ENCODE measurements at places on chromosomes 2 and 18.

- no peak for DNase-seq
Observed at GRCh38 chr2:51649366-51649765, 617.4 kb upstream of the NRXN1 start.

GRCh38 chr2:158499383-158499782, 42.6 kb downstream of the PKP4 start:
- DNase-seq = no peak

GRCh38 chr2:30693821-30694281, 113.4 kb downstream of the CAPN13 start:
- DNase-seq = no peak

GRCh38 chr2:64104933-64105332, 39.3 kb downstream of the PELI1 start:
- no peak for DNase-seq

- no peak for DNase-seq
Observed at GRCh38 chr2:215941726-215942125, 71.6 kb downstream of the MREG start.

GRCh38 chr18:13525381-13526029, 200.9 kb downstream of the FAM210A start:
- DNase-seq = no peak

DNA sequence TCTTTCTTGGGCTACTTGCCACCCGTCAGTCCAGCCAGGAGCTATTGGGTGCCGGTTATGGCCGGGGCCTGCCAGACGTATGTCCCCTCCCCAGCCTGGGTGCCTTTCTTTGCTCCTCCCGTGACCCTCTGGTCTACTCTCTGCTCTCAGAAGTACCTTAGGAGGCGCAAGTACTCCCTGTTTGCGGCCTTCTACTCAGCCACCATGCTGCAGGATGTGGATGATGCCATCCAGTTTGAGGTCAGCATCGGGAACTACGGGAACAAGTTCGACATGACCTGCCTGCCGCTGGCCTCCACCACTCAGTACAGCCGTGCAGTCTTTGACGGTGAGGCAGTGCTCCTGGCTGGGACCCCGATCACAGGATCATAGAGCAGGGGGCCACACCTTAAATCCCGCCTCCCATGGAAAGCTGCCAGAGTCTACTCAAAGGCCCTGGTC, 99.5 kb downstream of the DYSF start:
- no peak for DNase-seq

GRCh38 chr2:56757884-56758545, 574.2 kb downstream of the CCDC85A start:
- DNase-seq = no peak

DNA sequence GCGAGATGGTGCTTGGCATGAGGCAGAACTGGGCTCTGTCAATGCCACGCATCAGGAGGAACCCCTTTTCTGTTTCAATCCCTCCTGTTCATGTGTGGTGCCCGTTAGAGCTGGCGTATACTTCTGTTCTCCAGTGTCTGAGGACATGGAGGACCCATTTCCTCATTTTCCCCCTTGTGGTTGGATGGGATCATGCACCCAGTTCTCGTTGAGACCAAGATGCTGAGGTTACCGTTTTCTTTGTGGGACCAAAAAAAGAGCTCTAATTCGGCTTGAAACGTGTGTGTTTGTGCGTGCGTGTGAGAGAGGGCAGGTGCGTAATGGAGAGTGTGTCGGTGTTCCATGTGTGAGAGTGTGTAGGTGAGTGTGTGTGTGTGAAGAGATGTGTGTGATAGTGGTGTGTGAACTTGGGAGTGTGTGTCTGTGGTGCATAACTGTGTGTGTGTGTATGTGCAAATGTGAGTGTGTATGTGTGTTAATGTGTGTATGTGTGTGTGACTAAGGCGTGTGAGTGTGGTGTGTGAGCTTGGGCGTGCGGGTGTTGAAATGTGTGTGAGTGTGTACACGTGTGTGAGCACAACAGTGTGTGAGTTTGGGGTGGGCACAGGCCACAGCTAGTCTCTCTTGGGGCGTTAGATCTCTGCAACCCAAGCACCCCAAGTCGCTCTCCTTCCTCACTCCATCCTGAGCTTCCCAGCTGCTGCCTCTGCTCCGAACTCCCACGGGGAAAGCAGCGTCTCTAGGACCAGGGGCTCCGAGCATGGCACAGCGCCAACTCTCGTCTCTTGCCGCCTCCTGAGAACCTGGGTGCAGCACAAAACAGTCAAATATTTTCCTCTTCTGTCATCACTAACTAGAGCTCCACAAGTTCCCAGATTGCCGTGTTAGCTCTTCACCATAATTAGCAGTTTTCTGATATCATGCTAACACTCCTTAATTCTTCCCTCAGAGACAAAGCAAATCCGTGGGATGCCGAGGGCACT, 75.8 kb downstream of the LONRF2 start:
- DNase-seq = peak; percentile 57
